ENCODE measurements at places on chromosomes 1 and 21.

- DNase-seq, result no peak
Observed at GRCh38 chr1:212157252-212157651, 121.7 kb downstream of the DTL start.

DNA sequence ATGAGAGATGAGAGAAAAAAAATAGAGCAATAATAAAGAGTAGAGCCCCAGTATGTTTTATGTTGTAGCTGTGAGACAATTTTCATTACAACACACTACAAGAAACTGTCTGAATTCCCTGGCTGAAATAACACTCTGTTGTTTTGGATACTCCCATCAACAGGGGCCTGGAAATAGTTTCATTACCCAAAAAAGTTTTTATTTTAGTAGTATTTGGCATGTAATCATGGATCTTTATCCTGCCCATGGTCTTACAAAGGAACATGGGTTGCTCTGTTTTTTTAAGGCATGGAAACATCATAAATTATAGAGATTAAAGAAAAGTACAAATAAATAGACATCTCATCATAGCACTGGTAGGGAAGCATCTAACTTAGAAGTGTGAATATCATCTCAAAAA, 56.3 kb downstream of the GNG12 start:
- no peak for DNase-seq

DNA sequence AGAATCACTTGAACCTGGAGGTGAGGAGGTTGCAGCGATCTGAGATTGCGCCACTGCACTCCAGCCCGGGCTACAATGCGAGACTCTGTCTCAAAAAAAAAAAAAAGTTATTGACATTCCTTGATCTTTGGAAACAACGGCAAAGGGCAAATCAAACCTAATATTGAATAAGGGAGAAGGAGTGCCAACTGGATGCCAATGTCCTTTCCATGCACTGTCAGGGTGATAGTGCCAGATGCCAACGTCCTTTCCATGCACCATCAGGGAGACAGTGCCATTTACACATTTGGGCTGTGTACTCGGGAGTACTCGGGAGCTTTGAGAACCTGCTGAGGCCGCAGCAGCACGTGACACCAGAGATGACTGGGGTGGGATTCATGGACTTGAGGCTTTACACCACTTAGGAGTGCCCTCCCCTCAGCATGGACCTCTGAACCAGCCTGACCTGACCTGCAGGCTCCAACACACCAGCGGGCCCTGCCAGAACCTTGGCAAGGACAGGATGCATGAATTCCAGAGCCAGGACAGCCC, 34.5 kb upstream of the SOD1 start:
- no peak for DNase-seq

DNA sequence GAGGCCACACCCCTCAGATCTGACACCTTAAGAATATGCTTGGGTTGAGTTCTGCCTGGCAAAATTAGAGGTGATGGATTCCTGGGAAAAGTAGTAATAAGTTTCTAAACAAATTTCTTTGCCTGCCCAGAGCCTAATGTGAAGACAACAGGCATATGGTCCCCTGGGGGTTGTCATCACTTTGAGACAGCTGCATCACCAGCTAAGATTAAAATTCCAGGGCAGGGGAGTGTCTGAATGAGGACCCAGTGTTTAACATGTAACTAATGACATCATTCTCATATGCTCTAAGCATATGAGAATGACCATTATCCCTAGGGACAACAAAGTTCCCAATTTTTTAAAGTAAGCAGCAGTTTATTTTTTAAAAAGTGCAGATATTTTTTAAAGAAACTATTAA, 432.2 kb downstream of the PCP4 start:
- DNase-seq, result no peak

DNA sequence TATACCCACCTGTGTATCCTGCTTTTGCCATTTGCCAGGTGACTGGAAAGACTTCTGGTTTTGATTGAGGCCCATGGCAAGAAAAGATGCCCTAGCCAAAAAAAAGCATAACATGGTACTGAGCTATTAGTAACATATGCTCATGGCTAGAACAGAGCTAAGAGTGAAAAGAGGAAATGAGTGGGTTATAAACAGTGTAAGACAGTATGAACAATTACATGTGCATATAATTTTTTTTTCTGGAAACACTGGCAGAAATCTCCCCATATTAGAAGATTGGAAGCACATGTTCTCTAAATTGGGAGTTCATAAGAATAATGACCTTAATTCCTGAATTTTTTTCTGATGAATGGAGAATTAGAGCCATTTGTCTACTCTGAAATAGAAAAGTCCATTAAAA, 41.2 kb upstream of the PDC start:
- no peak for DNase-seq

DNA sequence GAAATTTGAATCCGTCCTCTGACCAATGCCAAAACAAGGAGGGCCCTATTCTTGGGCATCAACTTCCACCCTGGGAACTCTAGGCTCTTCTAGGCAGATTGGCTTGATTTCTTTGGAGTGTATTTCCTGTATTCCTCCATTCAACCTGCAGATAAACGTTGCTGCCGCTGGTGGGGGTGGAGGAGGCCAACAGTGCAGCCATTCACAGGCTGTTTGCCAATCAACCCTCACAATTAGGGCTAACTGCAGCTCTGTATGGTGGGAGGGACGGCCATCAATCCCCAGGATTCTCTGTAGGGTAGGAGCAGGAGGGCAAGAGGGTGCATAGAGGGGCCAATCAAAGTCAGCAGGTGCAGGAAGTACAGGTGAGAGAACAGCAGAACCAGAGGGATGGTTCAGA, 273.1 kb upstream of the PROX1 start:
- no peak for DNase-seq

DNA sequence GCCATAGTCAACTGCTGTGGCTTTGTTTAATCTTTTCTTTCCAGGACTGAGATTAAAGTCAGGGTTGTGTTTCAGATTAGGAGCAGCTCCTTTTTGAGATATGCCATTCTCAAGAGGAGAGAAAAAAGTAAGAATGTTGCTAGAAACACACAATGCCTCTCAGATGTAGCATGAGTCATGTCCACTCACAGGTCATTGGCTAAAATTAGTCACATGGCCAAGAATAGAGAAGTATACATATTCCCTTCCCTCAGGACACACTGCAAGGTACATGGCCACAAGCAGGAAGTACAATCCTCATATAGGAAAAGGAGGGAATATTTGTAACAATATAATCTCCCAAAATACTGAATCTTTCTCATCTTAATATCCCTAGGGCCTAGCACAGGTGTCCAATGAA, 141.9 kb upstream of the PTBP2 start:
- DNase-seq, result no peak

DNA sequence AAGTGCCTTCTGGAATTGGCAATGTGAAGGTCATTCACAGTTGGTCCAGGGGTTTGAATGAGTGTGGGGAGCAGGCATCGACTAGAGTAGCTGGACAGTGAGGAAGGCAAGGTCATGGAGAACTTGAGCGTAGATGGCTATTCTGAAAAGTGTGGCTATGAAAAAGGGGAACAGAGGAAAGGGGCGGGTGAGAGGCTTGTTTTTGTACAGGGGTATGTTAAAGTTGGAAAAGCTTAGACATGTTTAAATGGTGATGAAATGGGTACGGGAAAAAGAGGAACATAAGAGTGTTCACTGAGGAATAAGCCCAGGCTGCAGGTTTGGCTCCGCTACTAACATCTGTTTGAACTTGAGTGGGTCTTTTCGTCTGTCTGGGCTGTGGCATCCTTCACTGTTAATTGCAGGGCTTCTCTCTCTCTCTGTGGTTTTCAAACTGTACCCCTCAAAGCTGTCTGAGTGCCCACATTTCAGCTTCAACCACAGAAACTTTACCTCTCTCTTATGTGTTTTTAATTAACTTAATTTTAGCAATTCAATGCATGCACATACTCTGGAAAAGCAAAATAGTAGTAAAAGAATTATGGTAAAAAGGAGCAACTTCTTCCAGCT, 70.8 kb upstream of the COA6 start:
- DNase-seq, result no peak

DNA sequence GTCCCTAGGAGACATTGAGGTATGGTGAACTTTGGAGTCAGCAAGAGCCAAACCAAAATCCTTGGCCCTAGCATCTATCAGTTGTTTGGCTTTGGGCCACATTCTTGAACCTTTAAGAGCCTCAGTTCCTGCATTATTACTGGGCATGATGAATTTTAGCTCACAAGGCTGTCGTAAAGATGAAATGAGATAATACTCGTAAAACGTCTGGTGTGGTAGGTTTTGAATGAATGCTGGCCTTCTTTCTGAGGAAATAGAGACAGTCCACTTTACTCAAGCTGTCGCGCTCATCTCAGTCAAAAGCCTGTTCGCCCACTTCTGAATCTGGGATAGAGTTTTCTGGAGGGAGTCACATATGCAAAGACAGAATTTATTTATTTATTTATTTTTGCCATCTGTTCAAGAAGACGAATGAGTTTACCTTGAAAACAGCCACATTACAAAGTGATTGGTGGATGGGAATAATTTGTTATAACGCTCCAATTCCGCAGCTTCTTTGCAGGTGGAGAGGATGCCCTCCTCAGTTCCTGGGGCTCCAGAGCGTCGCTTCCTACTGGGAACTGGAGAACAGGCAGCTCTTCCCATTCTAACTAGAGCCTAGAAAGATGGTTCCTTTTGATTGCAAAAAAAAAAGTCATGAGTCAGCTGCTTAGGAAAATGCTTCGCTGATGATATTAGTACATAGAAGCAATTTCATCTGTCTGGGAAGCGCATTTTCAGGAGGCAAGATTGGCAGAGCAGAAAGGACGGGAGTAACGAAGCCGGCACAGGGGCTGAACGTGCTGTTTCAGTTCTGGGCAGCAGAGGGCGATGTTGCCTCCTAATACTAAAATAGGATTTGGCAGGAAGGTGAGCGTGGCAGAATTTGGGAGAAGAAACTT, 49.9 kb upstream of the CYP2J2 start:
- DNase-seq, result peak; percentile 12

GRCh38 chr1:87215592-87215991, 113.1 kb upstream of the LMO4 start:
- DNase-seq, result no peak

- DNase-seq, result no peak
Observed at GRCh38 chr1:1914101-1914970, 724 bp upstream of the CALML6 start.

- DNase-seq, result peak; percentile 23
Observed at GRCh38 chr1:248858096-248858890, 592 bp downstream of the ZNF692 start.

GRCh38 chr1:112359961-112360767, 35.9 kb upstream of the CTTNBP2NL start:
- DNase-seq, result no peak

GRCh38 chr1:176602388-176603004, 139.5 kb downstream of the PAPPA2 start:
- DNase-seq, result no peak

DNA sequence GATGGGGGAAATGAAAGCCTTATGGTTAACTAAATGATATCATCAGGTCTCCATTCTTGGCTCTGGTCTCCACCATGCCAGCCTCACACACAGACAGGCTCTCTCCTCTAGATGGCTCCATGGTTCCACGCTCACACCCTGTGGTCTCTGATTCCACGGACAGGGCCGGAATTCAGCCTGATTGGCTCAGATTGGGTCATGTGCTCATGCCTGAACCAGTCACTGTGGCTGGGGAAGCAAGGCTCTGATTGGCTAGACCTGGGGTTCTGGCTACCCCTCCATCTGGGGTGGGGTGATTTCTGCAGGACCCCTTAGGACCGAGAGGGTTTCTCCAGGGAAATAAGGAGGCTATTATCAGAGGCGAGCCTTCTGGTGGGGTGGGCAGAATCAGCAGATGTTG, 277.0 kb downstream of the PTPRU start:
- peak; percentile 4 for DNase-seq

- DNase-seq, result no peak
Observed at GRCh38 chr1:152823294-152823693, 4.0 kb upstream of the LCE1A start.
